ENCODE measurements at places on chromosomes 16 and 17.

GRCh38 chr17:45332989-45333701 is 16.3 kb upstream of the MAP3K14 start:
- no peak for DNase-seq

DNA sequence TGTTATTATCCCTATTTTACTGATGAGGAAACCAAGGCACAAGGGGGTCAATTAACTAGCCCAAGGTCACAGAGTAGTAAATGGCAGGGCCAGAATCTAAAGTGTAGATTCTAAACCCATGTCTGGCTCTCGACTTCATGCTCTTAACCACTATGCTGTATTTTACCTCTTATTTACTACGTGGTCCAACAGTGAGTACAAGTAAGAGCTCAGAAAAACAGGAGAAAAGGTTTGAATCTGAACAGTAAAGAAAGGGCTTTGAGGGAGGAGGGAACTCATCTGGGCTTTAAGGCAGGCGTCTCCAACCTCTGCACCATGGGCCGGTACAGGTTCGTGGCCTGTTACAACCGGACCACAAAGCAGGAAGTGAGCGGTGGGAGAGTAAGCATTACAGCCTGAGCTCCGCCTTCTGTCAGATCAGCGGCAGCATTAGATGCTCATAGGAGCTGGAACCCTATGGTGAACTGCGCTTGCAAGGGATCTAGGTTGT is 62.9 kb downstream of the SMURF2 start:
- DNase-seq, result no peak

DNA sequence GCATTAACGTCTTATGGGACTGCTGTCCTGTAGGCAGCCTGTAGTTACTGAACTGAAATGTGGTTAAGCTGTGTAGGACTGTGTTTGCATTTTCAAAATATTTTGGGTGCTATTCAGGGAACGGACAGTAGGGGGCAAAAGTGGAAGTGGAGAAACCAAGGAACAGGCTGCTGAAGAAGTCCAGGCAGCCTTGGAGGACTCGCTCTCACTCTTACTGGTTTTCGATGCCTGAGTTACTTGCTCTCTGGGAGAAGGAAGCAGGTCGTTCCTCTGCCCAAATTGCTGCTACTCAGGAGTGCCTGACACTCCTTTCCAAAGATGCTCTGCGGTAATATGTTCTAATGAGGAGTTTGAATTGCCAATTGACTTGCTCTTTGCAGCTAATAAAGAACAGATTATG is 64.5 kb upstream of the RBFOX1 start:
- no peak for DNase-seq

- no peak for DNase-seq
Observed at GRCh38 chr17:76296186-76296585, 11.9 kb downstream of the QRICH2 start.

- DNase-seq, result no peak
Observed at GRCh38 chr16:88809068-88809675, 2.6 kb downstream of the APRT start.

DNA sequence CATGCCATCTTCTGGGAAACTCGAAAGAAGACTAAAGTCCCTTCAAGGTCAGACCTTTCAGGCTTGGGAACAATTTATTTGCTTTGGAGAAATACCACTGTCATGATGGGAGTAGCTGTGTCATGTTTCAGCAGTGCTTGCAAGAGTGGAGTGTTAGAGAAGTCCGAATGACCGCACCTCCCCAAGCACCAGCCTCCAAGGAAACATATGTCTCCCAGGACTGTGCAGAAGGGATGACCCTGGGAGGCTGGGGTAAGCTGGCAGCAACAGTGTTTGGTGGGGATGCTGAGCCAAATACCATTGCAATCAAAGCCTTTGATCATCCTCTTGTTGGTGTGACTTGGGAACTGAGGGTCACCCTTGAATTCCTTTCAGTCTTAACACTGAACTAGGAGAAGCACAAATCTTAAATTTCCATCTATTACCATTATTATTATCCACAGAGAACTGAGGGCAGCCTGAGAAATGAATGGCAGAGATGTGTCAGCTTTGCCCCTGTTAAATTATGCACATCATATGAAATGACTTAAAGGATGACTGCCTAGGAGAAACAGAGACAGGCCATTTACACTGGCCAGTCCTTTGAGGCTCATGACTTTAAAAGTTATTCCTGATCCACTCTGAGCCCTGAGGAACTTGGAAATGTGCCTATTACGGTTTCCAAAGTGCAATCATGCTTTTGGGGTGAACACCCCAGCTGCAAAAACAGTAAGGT is 244.9 kb downstream of the CA10 start:
- DNase-seq, result no peak

DNA sequence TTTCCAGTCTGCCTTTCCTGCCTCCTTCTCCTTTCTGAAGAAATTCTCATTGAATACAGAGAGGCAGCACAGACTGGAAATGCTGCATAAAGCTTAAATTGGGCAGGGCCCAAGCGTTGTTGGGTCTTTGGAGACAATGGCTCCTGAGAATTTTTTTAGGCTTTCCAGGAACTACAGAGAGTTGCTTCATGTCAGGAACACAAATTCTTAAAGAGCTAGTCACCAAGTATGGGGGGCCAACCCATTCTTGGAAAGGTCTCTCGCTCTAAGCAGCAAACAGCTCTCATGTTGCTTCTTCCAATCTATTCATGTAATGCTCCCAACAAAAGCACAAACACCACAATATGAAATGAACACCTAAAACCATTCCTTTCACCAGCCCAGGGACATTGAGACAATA is 6.9 kb downstream of the HNF1B start:
- no peak for DNase-seq

DNA sequence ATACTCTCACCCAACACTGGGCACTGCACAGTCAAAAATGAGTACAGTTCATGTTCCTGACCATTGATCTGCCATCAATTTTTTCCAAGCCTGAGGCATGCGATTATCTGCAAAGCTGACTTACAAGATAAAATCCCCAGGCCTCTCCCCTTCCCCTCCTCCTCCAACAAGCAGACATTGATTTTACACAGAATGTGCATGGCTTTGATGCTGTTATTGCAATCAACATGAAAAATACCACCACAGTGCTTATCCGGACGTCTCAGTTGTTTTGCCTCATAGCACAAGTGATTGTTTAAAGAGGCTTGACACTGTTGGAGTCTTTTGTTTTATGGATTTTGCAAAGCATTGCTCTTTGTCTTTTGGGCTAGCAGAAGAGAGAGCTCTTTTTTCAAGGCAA is 163.8 kb downstream of the TOX3 start:
- DNase-seq, result no peak

GRCh38 chr17:65629234-65629690 is 67.8 kb upstream of the AXIN2 start:
- DNase-seq, result no peak

- no peak for DNase-seq
Observed at GRCh38 chr17:56326001-56326359, 172.7 kb downstream of the ANKFN1 start.

DNA sequence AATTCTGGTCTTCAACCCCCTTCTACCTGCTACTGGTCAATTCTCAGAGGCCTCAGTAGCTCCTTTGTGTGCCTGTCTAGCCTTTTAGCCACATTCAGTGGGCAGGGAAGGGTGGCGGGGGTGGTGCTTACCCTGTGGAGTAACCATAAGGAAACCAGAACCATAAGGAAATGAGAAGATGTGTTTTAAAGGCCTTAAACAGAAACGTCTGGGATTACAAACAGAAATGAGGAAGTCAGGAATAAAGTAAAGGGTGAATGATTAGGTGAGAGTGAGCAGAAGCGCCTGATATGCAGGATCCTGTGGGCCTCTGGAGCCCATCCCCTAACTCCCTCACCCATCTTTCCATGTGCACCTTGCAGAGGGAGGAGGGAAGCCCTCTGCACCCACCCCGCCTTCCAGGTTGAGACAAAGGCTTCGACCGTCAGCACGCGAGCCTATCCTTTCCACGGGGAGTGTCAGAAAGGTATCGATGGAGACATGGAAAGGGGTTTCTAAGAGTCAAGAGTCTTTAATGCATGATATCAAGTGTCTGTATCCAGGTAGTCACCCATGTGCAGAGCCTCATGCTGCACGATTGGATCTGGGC is 20.4 kb downstream of the KIAA0513 start:
- no peak for DNase-seq

DNA sequence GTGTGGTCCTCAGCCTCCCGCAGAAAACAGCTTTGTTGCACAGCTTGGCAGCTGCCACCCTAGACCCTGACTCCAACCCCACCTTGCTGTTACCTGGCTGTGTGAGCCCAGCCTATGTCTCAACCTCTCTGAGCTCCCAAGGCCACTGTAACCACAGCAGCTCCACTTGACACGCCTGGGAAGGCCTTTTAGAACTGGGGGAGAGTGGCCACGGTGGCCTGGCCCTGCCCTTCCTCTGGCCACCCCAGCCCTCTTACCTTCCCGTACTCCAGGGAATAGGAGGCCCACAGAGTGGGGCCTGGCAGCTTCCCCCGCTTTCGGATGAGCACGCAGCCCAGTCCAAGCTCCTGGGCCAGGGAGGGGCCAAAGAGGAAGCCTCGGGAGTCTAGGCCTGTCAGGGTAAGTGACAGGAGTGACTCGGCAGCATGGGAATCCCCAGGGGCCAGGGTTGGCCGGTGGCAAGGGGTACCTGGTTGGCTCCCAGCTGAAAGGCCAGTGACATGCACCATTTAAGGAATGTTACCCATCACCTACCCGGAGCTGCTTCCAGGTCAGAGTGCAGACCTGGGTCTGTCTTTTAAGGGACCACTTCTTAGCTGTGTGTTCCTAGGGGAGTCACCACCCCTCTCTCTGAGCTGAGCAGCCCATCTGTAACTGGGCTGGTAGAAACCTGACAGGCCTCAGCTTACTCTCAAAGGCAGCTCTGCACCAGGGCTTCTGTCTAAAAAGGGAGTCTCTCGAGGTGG is 1.4 kb downstream of the APRT start:
- DNase-seq, result no peak

DNA sequence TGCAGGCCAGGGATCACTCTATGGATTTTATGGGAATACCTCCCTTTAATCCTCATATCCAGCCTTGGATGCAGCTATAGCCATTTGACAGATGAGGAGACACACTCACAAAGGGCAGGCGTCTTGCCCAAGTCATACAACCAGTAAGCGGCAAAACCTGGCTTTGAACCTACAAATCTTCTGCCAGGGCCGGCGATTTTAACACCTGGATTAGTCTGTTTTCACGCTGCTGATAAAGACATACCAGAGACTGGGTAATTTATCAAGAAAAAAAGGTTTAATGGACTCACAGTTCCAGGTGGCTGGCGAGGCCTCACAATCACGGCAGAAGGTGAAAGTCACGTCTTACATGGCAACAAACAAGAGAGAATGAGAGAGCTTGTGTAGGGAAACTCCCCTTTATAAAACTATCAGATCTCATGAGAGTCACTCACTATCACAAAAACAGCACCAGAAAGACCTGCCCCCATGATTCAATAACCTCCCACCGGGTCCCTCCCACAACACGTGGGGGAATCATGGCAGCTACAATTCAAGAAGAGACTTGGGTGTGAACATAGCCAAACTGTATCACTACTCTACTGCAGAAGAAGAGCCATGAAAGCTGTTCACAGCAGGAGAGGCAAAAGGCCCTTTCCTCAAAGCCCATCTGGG is 67.5 kb downstream of the XYLT1 start:
- no peak for DNase-seq

GRCh38 chr17:68693896-68694295 is 92.7 kb upstream of the FAM20A start:
- DNase-seq, result no peak

- DNase-seq, result no peak
Observed at GRCh38 chr17:42691021-42691545, 8.8 kb downstream of the CNTNAP1 start.

DNA sequence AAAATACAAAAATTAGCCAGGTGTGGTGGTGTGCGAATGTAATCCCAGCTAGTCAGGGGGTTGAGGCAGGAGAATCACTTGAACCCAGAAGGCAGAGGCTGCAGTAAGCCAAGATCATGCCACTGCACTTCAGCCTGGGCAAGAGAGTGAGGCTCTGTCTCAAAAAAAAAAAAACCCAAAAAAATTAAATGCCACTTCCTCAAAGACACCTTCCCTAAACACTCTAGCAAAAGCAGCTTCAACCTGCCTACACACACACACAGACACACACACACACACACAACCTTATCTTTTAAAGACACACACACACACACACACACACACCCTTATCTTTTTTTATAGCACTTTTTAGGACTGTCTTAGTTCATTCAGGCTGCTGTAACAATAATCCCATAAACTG is 201.7 kb upstream of the PSMD7 start:
- DNase-seq, result no peak

DNA sequence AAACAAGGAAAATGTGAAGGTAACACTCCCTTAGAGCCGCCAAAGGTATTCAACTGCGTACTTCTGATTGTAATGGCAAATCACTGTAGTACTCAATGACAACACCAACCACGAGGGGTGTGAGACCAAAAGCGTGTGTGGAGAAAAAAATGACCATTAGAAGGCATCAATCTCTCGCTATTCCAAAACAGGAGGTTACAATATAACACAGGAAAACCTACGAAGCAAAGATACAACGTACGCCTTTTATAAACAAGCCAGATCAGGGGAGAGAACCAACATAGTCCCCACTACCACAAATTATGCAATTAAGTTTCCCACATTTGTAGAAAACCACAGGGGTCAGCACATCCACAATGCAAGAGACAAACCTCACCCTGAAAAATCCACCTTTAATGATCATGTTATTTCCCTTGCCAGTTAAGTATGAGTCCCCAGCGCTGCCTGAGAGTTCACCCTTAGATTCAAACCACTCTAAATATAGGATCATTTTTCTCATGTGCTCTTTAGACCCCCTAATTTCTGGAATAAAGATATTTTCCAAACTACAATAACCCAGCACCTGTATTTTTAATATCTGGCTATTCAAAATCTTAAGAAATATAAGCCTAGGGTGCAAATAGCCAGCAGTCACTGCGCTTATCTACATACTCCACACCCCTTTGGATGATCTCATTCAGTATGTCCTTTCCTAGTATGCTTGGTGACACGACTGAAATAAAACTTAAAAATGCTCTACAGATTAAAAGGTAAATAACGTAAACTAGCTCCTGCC is 12.4 kb downstream of the TEX14 start:
- DNase-seq, result no peak

GRCh38 chr16:12097523-12098428 is 121.2 kb downstream of the SNX29 start:
- no peak for DNase-seq

- DNase-seq, result no peak
Observed at GRCh38 chr16:15427648-15428239, 6.6 kb upstream of the BMERB1 start.

- DNase-seq, result no peak
Observed at GRCh38 chr16:4376126-4376892, 4.7 kb downstream of the VASN start.

All from AG04449 (cell line).